ENCODE measurements at places on chromosomes 5 and 9.
A peak's percentile ranks its signal among the peaks of the same experiment; 100 is the strongest.

- no peak overlapping the region for H3K4me3 ChIP-seq
- no peaks in the 10 kb centered on the region for H3K36me3 ChIP-seq
- no peaks in the 10 kb centered on the region for H3K27me3 ChIP-seq
- no peak overlapping the region for H3K27ac ChIP-seq
- H3K4me1 ChIP-seq: no peaks in the 10 kb centered on the region
Observed at GRCh38 chr5:107296572-107296971, 374.2 kb downstream of the EFNA5 start.

DNA sequence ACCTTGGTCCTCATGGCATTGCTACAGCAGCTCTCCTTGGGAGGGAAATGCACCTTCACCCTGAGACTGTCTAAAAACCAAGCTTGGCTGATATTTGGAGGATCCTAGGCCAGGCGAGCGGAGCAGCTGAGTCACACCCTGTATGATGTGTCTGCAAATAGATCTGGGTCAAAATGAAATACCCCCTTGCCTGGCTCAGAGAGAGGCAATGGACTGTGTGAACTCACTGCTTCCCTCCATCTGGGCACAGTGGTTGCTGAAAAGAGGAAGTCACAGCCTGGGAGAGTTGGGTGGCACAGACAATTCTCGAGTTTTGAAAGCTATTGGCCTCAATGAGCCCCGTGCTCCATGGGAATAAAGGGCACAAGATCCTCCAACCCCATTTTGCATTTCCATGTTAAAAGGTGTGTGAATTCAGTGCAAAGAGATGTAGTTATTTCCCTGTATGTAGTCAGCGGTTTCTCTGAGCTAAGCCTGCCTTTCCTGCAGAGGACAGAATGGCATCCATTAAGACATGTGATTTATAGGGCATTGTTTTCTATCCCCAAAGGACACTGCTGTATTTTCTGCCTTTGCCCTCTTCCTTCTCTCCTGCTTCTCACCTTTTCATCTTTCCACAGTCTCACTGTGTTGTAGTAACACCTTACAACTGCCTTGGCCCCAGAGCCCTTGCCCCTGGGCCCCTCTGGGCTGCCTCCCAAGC is 177.2 kb downstream of the GADD45G start:
- H3K4me3 ChIP-seq: no peak overlapping the region
- no peaks in the 10 kb centered on the region for H3K4me1 ChIP-seq
- no peak for DNase-seq
- no peak overlapping the region for H3K27ac ChIP-seq

DNA sequence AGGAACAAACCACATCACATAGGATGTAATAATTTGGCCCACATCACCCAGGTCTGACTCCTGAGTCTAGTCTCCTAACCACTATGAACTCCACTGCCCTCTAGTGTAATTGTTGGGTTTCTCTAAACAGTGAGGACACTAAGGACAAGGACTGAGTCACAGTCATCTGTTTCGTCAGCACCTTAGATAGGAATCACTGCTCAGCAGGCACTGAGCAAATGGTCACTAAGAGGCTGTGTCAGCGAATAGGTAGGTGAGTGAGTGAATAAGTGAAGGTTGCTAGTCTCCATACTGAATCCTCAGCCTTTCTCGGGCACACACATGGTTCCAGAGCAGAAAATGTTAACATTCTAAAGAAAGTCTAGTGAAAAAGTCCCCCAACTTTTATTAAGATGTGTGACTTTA is 278.6 kb downstream of the SPOCK1 start:
- DNase-seq: no peak
- no peaks in the 10 kb centered on the region for H3K27me3 ChIP-seq
- H3K36me3 ChIP-seq: no peaks in the 10 kb centered on the region
- H3K4me3 ChIP-seq: no peak overlapping the region
- no peaks in the 10 kb centered on the region for H3K4me1 ChIP-seq

GRCh38 chr5:15864536-15865215 is 314.9 kb downstream of the MARCHF11 start:
- no peaks in the 10 kb centered on the region for H3K27me3 ChIP-seq
- H3K36me3 ChIP-seq: no peaks in the 10 kb centered on the region
- no peak for DNase-seq

GRCh38 chr5:96197347-96197746 is 235.7 kb upstream of the ELL2 start:
- no peaks in the 10 kb centered on the region for H3K36me3 ChIP-seq
- no peak overlapping the region for H3K27ac ChIP-seq
- H3K4me3 ChIP-seq: no peak overlapping the region
- no peaks in the 10 kb centered on the region for H3K27me3 ChIP-seq
- no peak for DNase-seq

- H3K4me3 ChIP-seq: no peak overlapping the region
- H3K4me1 ChIP-seq: no peaks in the 10 kb centered on the region
- no peaks in the 10 kb centered on the region for H3K27me3 ChIP-seq
- H3K27ac ChIP-seq: no peak overlapping the region
- DNase-seq: no peak
Observed at GRCh38 chr9:20838218-20838617, 154.2 kb downstream of the FOCAD start.

DNA sequence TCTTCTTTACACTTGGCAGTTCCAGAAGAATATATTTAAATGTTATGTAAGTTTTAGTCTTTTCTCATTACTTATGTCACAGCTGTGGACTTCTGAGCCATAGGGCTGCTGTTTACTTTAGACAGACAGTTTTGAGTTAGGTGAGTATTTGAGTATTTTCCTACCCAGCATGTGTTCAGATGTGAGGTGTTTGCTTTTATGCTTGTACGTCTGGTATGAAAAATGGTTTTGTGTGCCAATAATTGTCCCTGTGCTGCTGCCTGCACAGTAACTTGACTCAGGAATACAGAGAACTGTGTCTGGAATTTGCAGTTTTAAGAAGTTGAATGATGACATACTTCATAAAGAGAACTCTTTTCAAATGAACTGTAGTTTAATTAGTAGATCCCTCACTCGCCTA is 20.8 kb downstream of the MEGF10 start:
- H3K27me3 ChIP-seq: no peaks in the 10 kb centered on the region
- no peak overlapping the region for H3K27ac ChIP-seq

DNA sequence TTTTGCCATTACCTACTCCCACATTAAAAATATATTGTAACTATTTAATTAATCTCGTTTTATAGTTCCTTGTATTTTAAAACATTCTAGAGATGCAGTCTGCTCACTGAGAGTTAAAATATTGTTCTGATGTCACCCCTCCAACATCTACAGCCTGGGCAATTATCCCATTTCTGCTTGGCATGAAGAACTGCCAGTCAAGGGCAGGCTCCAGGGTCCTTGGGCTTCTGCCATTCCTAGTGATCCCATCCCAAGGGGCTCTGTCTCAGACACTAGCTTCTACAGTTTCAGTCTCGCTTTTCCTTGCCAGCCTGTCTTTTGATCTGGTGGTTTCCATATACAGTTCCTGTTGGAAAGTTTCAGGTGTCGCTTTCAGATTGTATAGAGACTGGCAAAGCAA is 287.2 kb downstream of the TMEM232 start:
- no peaks in the 10 kb centered on the region for H3K27me3 ChIP-seq
- DNase-seq: no peak
- H3K36me3 ChIP-seq: no peaks in the 10 kb centered on the region
- no peak overlapping the region for H3K4me3 ChIP-seq
- no peaks in the 10 kb centered on the region for H3K4me1 ChIP-seq

DNA sequence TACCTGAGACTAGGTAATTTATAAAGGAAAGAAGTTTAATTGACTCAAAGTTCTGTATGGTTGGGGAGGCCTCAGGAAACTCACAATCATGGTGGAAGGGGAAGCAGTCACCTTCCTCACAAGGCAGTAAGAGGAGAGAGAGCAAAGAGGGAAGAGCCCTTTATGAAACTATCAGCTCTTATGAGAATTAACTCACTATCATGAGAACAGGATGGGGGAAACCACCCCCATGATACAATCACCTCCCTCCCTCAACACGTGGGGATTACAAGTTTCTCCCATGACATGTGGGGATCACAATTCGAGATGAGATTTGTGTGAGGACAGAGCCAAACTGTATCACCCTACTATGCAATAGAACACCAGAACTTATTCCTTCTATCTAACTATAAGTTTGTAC is 27.9 kb downstream of the CD274 start:
- no peaks in the 10 kb centered on the region for H3K27me3 ChIP-seq
- H3K27ac ChIP-seq: no peak overlapping the region
- H3K4me1 ChIP-seq: no peaks in the 10 kb centered on the region
- DNase-seq: no peak

GRCh38 chr5:142295084-142295758 is 29.6 kb downstream of the SPRY4 start:
- H3K4me1 ChIP-seq: peaks cover 50% of the 10 kb centered on the region
- no peak for DNase-seq
- no peak overlapping the region for H3K4me3 ChIP-seq
- no peaks in the 10 kb centered on the region for H3K27me3 ChIP-seq

DNA sequence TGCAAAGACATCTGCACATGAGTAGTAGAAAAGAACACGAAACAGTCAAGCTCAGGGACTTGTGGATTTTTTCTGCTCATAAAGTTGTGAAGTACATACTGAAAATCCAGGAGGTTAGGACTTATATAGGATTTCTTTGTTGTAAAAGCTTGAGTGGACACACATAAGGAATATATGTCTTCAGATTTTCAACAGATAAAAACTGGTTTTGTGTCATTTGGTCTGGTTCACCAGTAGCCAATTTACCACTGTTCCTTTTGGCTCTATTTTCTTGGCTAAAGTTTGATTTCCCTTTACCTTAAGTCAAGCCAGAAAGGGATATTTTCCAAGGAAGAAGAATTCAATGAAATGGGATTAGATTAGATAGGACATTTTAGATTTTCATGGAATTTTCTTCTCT is 204.3 kb downstream of the NR3C1 start:
- H3K27ac ChIP-seq: no peak overlapping the region
- H3K27me3 ChIP-seq: no peaks in the 10 kb centered on the region
- H3K4me1 ChIP-seq: peaks cover 15% of the 10 kb centered on the region
- no peak overlapping the region for H3K4me3 ChIP-seq

DNA sequence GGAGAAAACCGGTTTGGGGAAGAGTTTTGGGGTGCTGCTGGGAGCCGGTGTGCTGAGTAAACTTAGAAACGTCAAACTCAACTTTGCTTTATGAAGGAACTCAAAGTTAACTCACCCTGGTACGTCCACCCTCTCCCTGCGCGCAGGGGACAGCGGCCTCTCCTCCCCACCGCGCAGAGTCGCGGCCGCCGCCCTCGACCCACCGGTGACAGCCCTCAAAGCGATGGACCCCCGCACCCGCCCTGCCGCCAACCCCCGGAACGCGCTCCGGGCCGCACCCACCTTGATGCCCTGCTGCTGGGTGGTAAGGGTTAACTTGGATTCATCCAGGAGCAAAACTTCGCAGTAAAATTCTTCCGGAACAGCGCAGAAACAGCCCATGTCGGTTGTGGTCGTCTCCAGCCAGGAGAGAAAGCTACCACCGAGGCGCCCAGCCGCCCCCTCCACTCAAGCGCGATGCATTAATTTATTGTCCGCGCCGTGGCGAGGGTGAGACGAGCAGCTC is 366 bp downstream of the EPB41L4A start:
- no peak for DNase-seq
- no peaks in the 10 kb centered on the region for H3K27me3 ChIP-seq
- H3K4me1 ChIP-seq: no peaks in the 10 kb centered on the region
- H3K4me3 ChIP-seq: peak overlapping the region; percentile 96
- H3K36me3 ChIP-seq: no peaks in the 10 kb centered on the region

GRCh38 chr5:72693546-72694205 is 122.8 kb upstream of the TNPO1 start:
- no peaks in the 10 kb centered on the region for H3K27me3 ChIP-seq
- DNase-seq: no peak
- H3K4me3 ChIP-seq: no peak overlapping the region
- no peak overlapping the region for H3K27ac ChIP-seq
- no peaks in the 10 kb centered on the region for H3K36me3 ChIP-seq

DNA sequence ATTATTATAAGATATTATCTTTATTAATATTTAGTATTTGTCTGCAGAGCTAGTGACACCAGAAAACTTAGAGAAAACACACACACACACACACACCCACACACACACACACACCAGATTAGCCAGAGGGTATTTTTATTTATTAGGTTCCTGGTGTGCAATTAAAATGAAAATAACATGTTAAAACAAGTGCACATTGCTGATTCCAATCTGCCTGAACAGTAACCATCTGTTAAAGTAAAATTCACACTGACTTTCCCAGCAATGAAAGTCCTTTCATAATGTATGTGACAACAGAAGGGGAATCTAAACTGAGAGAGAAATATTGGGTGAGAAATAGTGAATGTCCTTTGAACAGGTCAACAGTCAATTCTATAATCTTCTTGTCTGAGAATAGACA is 2323.5 kb upstream of the ACO1 start:
- no peaks in the 10 kb centered on the region for H3K4me1 ChIP-seq
- DNase-seq: no peak
- no peaks in the 10 kb centered on the region for H3K27me3 ChIP-seq

- H3K36me3 ChIP-seq: no peaks in the 10 kb centered on the region
- H3K27me3 ChIP-seq: no peaks in the 10 kb centered on the region
- no peak overlapping the region for H3K4me3 ChIP-seq
- no peaks in the 10 kb centered on the region for H3K4me1 ChIP-seq
Observed at GRCh38 chr5:13480834-13481233, 463.7 kb downstream of the DNAH5 start.

DNA sequence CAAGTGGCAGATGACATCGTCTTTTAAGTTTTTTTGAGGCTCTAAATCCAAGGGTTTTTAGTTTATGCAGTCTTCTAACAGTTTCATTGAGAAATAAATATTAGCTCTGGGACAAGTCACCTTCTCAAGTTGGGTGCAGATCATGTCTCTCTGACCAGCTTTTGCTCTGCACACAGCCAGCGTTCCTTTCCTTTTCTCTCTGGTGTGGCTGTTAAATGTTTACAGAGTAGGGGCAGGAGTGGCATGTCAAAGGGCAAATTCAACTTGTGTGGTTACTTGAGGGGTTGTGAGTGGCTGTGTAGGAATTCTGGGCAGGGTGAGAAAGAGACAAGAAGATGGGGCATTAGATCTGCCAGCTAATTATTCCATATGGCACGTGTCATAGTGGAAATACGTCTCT is 187.5 kb upstream of the HMHB1 start:
- H3K27ac ChIP-seq: no peak overlapping the region
- H3K36me3 ChIP-seq: no peaks in the 10 kb centered on the region
- no peak overlapping the region for H3K4me3 ChIP-seq
- no peak for DNase-seq
- no peaks in the 10 kb centered on the region for H3K27me3 ChIP-seq
- H3K4me1 ChIP-seq: no peaks in the 10 kb centered on the region

DNA sequence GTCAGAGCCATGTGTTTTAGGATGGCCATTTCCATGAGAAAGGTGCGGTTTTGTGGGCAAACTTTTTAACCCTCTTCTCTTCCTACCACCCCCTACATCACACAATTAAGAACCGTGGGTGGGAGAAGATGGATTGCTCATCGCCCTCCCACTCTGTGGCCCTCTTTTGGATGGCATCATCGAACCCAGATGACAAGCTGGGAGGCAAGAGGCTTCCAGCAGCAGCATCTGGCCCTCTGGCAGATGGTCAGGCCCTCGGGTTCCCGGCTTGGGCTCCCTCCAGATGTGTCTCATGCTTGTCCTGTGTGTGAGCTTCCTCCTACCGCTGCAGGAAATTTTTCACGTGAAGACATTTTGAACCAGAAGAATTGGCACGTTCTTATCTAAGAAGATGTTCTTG is 199.9 kb downstream of the EBF1 start:
- H3K4me1 ChIP-seq: peaks cover 9% of the 10 kb centered on the region
- H3K4me3 ChIP-seq: no peak overlapping the region
- DNase-seq: peak; percentile 74

GRCh38 chr5:173925449-173926071 is 37.4 kb downstream of the CPEB4 start:
- no peaks in the 10 kb centered on the region for H3K27me3 ChIP-seq
- H3K27ac ChIP-seq: peak overlapping the region; percentile 81
- peaks cover 71% of the 10 kb centered on the region for H3K4me1 ChIP-seq
- H3K4me3 ChIP-seq: no peak overlapping the region
- no peak for DNase-seq

Measured in tibial artery (tissue), 4 donors.